Cardiac septum (tissue), 1 donor: ENCODE measurements at places on chromosomes 13 and 19. TPM values are rescaled to one million over a fixed set of nuclear protein-coding genes. Genes with fewer than 3 reads are reported as not detected.

DNA sequence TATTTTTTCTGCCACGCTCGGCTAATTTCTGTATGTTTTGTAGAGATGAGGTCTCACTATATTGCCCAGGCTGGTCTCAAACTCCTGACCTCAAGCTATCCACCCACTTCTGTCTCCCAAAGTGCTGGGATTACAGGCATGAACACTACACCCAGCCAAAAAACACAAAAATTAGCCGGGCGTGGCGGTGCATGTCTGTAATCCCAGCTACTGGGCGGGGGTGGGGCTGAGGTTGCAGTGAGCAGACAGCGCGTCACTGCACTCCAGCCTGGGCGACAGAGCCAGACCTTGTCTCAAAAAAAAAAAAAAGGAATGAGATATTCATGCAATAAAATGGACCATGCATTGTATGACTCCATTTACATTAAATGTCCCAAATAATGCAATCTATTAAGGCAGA lies 32.2 kb downstream of the VASP start:
- no peak for DNase-seq

DNA sequence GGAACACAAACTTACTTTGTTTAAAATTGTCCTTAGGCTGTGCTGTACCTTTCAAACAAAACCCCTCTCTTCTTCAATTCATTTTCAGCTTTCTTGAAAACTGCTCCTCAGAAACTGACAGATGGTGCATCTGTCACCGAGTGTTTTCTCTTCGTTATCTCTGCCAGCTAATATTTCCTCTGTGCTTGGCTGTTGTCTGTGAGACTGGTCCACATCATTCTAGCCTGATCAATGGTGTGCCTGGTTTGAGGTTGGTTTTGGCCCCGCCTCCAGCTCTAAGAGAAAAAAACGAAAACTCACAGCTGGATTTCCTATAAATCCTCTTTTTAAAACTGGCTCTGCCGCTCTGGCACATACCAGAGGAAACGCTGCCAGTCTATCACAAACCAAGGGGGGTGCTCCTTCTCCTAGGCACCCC lies 79.7 kb downstream of the STARD13 start:
- no peak for DNase-seq

GRCh38 chr13:93375491-93375890 lies 148.9 kb downstream of the GPC6 start:
- no peak for DNase-seq

- peak; percentile 55 for DNase-seq
These were observed 1.8 kb downstream of the LIN37 start for GRCh38 chr19:35750167-35750566.

DNA sequence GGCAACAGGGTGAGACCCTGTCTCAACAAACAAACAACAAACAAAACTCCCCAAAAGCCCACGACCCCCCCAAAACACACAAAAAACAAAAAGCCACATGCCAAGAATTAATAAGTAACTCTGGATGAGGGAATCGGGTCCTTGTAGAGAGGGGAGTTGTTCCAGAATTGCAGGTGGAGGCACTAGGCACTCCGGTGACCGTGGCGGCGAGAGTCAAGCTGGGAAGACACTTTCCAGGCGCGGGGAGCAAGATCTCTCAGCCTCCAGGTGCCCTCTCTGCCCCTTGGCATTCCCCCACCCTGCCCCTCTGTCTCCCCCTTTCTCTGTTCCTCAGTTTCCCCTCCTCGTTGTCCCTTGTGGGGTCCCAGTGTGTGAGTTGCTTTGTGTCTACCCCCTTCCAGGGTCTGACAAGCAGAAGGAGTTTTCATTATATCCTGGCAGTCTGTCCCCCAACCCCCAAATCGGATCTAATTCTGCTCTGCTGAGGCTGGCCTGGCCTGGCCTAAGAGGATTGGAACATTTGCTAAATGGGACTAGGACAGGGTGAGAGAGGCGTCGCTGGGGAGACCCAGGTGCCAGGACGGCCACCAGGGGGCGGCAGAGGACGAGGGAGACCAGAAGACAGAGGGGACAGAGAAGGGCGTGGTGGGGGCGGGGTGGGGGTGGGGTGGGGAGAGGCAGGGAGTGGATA lies 8.3 kb upstream of the CRX start:
- DNase-seq, result peak; percentile 84

ANKLE1 gene
- total RNA-seq, result 0.30 TPM
